ENCODE measurements at places on chromosomes 13 and 19. TPM values are rescaled to one million over a fixed set of nuclear protein-coding genes. Genes with fewer than 3 reads are reported as not detected.

CLEC4G gene
- not detected for total RNA-seq

NKG7 gene
- not detected for total RNA-seq

SERTM1 gene
- total RNA-seq = 0.13 TPM

ATP8B3 gene
- 3.4 TPM for total RNA-seq

ZNF100 gene
- total RNA-seq = 20.3 TPM

TDRD12 gene
- total RNA-seq = 0.84 TPM

PRODH2 gene
- total RNA-seq = 1.2 TPM

HSPB6 gene
- 0.38 TPM for total RNA-seq

LTBP4 gene
- 133 TPM for total RNA-seq

ZNF69 gene
- 18.1 TPM for total RNA-seq

ZNF66 gene
- total RNA-seq = 18.9 TPM

SIGLEC12 gene
- total RNA-seq = not detected

ATG4D gene
- 43.4 TPM for total RNA-seq
